ENCODE measurements at places on chromosomes 12 and 14. TPM values are rescaled to one million over a fixed set of nuclear protein-coding genes. Genes with fewer than 3 reads are reported as not detected.
A peak's percentile ranks its signal among the peaks of the same experiment; 100 is the strongest.

DNA sequence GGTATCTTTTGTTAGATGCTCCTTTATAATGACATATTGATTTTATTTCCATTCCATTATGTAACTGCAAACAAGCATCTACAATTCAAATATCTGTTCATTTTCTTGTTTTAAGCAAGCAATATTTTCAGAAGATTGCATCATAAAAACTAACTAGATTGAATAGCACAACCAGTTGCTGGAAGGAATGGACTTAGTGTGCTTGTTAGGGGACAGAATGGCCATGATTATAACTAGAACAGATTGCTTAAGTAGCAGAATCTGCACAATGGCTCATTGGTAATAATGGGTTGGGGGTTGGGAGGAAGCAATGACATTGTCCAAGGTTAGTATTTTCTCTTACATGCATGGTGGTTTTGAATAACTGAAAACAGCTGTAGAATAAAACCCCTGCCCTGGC is 939.5 kb downstream of the SLC16A7 start:
- no peak for DNase-seq

DNA sequence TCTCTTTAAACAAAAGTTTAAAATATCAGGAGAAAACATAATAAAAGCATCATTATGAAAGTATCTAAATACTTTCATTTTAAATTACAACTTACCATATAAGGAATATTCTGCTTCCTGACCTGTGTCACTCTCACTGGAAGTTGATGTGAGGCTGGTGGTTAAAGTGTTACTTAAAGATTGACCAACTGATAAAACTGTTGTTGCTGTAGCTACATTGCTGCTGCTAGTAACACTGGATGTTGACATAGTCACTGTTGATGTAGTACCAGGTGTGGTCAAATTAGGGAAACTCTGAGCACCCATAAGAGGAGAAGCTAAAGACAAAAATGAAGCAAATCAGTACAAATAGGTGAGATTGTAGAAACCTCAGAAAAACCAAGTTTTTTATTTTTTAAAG is 79.9 kb downstream of the HECTD1 start:
- no peak for DNase-seq

DNA sequence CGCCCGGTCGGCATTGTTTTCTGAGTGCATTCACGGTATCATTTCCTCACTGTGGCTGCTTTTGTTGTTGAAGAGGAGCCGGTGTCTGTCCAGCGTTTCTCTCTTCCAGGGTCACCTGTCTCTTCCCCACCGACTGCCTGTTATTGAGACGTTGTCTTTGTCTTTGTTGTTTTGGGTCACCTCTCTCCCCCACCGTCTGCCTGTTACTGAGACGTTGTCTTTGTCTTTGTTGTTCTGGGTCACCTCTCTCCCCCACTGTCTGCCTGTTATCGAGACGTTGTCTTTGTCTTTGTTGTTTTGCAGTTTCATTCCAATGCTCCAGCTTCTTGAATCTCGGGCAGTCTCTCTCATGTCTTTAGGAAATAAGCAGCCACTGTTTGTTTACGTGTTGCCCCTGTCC is 69.9 kb downstream of the DDX51 start:
- DNase-seq: no peak

DNA sequence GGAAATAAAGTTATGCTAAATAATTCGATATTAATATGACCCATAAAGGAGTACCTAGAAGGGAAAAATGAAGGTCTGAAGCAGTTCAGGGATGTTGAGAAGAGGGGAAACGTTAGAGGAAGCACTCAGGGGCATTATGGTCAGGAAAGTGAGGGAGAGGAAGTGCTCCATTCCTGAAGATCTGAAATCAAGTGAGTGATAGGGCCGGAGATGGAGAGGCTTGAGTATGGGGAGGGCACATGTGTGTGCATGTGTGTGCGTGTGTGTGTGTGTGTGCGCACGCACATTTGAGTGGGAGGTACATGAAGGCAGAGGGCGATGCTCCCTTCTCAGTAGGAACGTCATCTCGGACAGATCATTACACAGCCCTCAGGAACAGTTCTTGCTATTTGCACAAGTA is 4.9 kb upstream of the DCD start:
- DNase-seq: no peak

GRCh38 chr12:64740646-64741045 is 18.6 kb downstream of the GNS start:
- no peak for DNase-seq

GRCh38 chr12:91926848-91927247 is 218.8 kb downstream of the BTG1 start:
- DNase-seq: no peak

GRCh38 chr14:99721792-99722516 is 37.9 kb downstream of the CYP46A1 start:
- no peak for DNase-seq

- DNase-seq: no peak
Measured at GRCh38 chr12:16094437-16094836, 183.0 kb downstream of the SLC15A5 start.

- no peak for DNase-seq
Measured at GRCh38 chr14:95541932-95542930, 7.4 kb downstream of the GLRX5 start.

DNA sequence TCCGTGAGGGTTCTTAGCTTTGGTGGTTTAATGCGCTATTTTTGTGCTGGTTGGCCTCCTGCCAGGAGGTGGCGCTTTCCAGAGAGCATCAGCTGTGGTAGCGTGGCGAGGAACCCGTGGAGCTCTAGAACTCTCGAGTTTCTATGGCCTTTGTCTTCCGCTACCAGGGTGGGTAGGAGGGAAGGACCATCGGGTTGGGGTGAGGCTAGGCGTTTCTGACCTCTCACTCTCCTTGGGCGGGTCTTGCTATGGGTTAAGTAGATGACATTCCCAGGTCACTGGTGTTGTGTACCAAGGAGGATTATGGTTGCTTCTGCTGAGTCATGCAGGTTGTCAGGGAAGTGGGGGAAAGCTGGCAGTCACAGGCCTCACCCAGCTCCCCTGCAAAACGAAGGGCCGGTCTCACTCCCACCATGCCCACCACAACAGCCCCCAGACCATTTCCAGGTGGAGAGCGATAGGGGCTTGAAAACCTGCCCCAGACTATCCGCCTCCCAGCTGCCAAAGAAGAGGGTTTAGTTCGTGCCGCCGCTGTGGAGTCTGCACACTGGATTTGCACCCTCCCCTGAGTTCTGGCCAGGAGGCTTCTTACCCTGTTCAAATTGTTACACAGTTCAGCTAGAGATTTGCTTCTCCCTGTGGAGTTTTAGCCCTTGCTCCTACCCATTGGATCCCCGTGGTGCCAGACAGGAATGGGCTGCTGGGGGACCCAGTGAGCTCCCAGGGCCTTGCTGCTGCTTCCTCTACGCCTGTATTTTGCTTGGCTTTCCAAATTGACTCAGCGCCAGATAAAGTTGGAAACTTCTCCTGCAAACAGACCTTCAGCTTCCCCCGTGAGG is 21.9 kb downstream of the RNFT2 start:
- DNase-seq: no peak

DNA sequence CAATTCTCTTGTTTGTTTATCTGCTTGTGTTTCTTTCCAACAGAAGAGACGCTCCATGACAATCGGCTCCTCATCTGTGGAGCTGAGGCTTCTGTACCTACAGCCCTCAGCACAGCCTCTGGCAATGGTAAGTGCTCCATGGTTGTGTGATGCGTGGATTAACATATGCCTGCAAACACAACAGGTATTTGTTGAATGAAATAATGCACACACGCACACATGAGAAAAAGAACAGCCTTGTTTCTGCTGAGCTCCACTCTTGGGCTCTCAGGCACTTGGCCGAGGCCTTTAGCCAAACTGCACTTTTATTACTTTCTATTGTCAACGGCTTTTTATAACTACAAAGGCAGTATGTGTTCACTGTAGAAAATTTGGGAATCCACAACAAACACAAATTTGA is 120.4 kb upstream of the TMCC3 start:
- no peak for DNase-seq

- no peak for DNase-seq
Measured at GRCh38 chr14:59333668-59334067, 131.5 kb downstream of the GPR135 start.

GRCh38 chr12:81039231-81039630 is 38.6 kb upstream of the ACSS3 start:
- DNase-seq: no peak

DNA sequence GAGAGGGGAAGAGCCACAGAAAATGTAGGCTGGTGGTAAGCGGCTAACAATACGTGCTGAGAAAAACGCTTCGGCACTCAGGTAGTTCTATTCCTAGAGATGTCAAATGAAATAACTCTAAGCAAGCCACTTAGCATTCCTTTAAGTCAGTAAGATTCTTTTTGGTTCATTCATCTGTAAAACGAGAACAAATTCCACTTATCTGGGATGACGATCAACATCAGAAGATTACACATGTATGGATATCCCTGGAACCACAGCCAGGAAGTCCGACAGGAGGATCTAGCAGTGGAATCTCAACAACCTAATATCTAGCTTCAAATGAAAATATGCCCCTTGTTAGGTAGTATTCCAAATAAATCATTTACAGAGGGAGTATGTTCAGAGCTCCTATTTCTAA is 74.6 kb upstream of the CDKN3 start:
- no peak for DNase-seq

DNA sequence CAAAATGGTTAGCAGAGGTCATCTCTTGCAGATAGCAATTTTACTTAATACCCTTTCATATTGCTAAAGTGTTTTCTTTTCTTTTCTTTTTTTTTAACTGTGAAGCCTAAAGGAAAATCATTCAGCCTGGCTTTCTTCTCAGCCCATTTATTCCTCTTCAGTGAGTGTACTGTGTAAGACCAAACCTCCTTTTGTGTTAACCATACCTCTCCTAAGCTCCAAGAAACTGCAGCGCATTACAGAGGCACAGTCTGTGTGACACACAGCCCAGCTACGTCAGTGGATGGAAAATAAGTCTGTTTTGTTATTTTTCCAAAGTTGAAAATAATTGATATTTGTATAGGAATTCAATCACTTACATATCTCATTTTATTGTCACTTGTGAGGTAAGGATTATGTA is 21.7 kb downstream of the DCAF5 start:
- no peak for DNase-seq

- DNase-seq: no peak
Measured at GRCh38 chr12:64612843-64613242, 2.5 kb downstream of the RASSF3 start.

DNA sequence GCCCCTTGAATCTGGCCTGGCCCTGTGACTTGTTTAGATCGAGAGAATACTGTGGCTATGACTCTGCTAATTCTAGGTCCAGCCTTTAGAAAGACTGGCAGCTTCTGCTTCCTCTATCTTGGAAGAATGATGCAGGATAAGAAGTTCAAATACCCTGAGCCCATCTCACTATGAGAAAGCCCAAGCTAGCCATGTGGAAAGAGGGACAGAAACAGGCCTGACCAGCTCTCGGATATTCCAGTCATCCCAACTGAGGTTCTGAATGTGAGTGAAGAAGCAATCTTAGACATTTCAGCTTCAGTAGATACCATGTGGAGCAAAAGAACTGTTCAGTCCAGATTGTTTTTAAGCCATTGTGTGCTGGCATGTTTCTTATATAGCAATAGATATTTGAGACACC is 17.3 kb upstream of the KRR1 start:
- DNase-seq: no peak

- no peak for DNase-seq
Measured at GRCh38 chr14:39241637-39242036, 7.9 kb downstream of the MIA2 start.

DNA sequence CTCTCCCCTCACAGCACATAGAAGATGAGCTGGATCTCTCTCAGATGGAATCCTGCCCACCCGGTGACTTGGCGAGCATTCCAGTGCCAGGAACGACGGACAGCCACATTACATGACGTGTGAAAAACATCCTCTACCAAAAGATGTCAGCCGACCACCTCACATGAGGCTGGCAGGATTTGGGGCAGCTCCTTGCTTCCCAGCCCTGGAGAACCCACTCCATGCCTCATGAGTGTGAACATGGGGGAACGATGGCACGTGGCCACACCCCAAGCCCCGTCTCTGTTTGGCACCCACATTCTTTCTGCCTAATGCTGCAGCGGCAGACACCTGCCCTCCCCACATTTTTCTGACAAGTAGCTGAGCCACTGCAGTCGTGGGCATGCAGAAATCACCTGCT is 202.5 kb downstream of the CALM1 start:
- DNase-seq: no peak

DNA sequence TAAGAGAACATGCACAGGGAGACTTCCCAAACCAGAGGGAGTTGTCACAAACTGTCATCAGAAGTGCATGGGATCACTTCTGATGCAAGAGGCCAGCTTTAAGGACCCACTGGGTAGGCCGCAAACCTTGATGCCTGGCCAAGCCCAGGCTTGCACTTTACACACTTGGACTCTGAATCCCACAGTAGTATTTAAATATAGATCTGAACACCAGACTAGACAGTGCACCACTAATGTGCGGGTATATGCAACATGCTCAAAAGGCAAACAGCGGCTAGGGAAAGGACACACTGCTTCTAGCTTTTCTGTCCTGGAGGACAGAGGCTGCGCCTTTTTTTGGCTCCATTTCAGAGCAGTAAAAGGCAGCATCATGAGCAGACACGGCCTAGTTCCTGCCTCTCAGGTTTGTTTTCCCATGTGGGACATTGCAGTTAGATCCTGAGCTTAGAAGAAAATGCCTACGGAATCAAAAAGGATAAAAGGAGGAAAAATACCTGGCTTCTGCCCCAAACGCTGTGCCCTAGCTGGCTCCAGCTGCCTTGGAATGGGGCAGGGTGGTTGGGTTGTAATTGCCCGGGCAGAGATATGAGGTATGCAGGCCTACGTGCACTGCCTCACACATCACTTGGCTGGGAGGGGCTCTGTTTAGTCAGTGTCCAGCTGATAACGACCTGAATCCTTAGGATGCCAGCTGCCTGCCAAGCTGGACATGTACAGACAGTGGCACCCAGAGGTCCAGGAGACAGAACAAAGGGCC is 84.5 kb upstream of the EGLN3 start:
- DNase-seq: no peak

DNA sequence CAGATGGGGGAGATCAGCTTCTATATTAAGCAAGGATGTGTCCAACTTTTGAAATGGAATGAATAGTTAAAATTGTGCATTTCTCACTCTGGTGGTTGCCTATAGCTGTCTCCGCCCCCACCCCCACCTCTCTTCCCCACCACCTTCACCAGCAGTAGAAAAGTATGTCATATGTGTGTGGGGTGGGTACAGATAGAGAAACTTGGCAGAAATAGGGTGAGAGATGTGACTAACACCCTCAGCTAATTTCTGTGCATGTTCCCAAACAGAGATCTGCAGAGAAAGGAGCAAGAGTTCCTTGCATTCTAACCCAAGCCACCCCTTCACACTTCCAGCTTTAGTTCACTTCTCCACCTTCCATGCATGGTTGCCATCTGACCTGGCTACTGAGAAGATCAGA is 980.1 kb downstream of the NRXN3 start:
- DNase-seq: no peak

- peak; percentile 76 for DNase-seq
Measured at GRCh38 chr12:12582895-12583303, 20.2 kb upstream of the DUSP16 start.

Gene SPRYD4
- total RNA-seq: 2.0 TPM

Gene AMHR2
- total RNA-seq: not detected

Gene CACNA2D4
- total RNA-seq: 1.1 TPM

Gene IL31
- total RNA-seq: not detected

Gene NKX2-8
- total RNA-seq: not detected

Gene CCDC175
- 0.74 TPM for total RNA-seq

Gene MYL2
- 9.5 TPM for total RNA-seq

Gene ZNF664
- total RNA-seq: 71.6 TPM
